ENCODE measurements at places on chromosomes 1 and 21.
A peak's percentile ranks its signal among the peaks of the same experiment; 100 is the strongest.

GRCh38 chr1:59029411-59030167 is 245.7 kb upstream of the JUN start:
- DNase-seq, result no peak

DNA sequence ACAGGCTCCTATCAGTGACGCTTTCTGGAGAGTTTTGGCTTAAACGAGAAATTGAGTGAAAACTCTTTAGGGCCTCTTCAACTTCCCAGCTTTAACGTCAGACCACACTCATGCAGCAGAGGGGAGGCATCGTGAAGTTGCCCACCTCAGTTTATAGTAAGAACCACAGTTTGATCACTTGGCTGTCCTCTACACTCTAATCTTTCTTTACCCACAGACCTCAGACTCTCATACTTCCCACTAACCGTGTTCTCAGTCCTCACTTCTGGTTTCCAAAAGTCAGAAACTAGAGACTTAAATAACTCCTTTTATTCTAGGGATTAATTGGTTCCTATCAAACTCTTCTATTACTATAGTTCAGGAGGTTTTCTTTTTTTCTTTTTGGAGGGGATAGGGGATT is 302.2 kb downstream of the NTNG1 start:
- DNase-seq, result peak; percentile 11

- no peak for DNase-seq
These were observed 50.6 kb downstream of the LHX4 start for GRCh38 chr1:180280617-180281016.

DNA sequence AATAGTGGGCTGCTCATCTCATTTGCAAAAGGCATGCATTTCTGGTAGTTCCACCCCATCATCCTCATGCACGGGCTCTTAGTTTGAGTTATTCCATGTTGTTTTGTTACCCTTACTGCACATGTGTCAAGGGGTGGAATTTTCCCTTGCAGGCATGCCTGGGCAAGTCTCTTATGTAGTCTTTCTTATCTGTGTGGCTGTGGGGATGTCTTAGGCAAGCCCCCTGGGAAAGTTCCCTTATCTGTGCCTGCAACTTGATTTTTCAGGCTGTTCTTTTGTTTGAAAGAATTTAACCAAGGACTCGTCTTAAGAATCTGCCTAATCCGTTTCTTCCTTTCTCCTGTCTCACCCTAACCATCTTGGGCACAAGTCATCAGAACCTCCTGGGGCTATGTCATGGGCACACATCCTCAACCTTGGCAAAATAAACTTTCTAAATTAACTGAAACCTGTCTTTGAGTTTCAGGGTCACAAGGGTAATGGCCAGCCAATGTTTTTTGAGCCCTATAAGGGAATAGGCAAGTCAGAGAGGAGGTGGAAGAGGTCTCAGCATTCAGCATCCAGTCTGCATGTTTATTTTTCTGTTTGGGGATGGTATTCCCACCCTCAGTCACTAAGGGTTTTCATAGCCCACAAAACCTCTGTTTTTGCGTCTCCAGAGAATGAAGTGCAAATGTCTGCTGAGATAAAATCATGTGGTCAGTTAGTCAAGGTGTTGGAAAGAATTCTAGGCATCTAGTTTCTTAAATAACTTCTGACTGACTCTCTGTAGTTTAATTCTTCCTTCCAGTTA is 579.7 kb downstream of the PLA2G4A start:
- no peak for DNase-seq

- DNase-seq, result no peak
These were observed 63.9 kb downstream of the SMYD2 start for GRCh38 chr1:214344897-214345296.

GRCh38 chr1:204223129-204223860 is 9.5 kb upstream of the GOLT1A start:
- DNase-seq, result no peak

DNA sequence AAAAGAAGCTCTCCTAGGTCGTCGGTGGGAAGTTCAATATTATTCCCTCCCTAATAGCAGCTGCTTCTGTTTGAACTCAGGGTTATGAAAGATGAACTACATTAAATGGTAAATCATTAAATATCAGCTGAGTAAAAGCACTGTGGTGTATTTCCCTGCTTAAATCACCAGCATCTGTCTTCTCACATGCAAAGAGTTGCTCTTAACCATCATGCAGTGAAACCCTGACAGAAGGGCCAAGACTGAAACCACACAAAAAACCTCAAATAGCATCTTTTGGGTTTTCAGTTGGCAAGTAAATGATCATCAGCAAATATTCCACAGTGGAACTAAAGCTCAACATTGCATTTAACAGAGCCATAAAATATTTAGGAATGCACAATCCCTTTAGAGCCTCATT is 380.0 kb upstream of the ADGRL2 start:
- DNase-seq, result no peak

DNA sequence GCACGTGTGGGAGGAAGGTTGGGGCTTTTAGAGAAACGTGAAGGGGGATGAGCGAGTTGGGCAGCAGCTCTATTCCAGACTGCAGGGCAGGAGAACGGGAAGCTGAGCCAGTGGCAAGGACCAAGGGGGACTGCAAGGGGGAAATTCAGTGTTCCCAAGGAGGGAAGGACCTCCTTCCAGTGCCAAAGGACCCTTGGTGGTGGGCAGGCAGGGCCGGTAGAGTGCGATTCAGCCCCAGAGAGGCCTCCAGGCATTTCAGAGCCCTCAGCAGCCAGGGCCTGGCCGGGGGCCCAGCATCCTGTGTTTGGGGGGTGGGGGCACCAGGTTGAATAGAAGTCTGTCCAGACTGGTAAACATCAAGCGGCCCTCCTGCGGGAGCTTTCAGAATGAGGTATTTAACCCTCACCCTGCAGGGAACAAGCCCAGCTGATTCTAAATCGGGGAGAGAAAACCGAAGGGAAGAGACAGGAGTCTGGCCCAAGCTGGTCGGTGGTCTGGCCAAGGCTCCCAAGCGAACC is 2.3 kb downstream of the COL9A2 start:
- DNase-seq, result no peak

GRCh38 chr1:171251042-171251951 is 3.0 kb downstream of the FMO1 start:
- DNase-seq, result peak; percentile 19

- DNase-seq, result peak; percentile 86
These were observed 27.0 kb upstream of the TMEM39B start for GRCh38 chr1:32045772-32046171.

Measured in MV-4-11 (cell line).